ENCODE measurements at places on chromosomes 16 and 17. TPM values are rescaled to one million over a fixed set of nuclear protein-coding genes. Genes with fewer than 3 reads are reported as not detected.

DNA sequence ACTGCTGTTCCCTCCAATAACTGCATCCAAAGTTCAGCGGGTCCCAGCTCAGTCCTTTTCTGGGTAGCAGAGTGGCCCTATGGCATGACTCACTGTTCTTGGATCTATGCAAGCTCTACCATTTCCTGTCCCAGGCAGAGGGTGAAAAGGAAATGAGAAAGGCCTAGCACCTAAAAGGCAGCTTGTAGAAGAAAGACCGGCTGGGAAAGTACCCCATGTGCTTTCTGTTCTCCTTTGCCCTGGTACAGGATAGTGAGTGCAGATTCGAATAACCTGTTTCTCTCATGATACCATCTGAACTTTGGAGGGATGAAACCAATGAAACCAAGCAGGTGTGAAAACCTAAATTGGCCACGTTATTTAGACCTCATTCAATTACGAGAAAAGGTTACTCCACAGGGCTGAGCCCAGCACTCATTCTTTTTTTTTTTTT is 12.7 kb upstream of the HASPIN start:
- no peak for DNase-seq
- peaks cover 4% of the 10 kb centered on the region for H3K27me3 ChIP-seq
- H3K4me1 ChIP-seq: no peaks in the 10 kb centered on the region
- H3K4me3 ChIP-seq: no peak overlapping the region
- no peaks in the 10 kb centered on the region for H3K36me3 ChIP-seq

- DNase-seq: no peak
These were observed 43.1 kb downstream of the NTN1 start for GRCh38 chr17:9064311-9064834.

GRCh38 chr16:16009401-16009800 is 60.0 kb downstream of the ABCC1 start:
- no peak overlapping the region for H3K4me3 ChIP-seq
- peaks cover 4% of the 10 kb centered on the region for H3K27me3 ChIP-seq
- H3K27ac ChIP-seq: no peak overlapping the region

- H3K4me1 ChIP-seq: no peaks in the 10 kb centered on the region
- no peak overlapping the region for H3K27ac ChIP-seq
- peaks cover 15% of the 10 kb centered on the region for H3K36me3 ChIP-seq
- H3K27me3 ChIP-seq: peaks cover 5% of the 10 kb centered on the region
- DNase-seq: no peak
These were observed 111.4 kb downstream of the METRNL start for GRCh38 chr17:83190601-83191387.

DNA sequence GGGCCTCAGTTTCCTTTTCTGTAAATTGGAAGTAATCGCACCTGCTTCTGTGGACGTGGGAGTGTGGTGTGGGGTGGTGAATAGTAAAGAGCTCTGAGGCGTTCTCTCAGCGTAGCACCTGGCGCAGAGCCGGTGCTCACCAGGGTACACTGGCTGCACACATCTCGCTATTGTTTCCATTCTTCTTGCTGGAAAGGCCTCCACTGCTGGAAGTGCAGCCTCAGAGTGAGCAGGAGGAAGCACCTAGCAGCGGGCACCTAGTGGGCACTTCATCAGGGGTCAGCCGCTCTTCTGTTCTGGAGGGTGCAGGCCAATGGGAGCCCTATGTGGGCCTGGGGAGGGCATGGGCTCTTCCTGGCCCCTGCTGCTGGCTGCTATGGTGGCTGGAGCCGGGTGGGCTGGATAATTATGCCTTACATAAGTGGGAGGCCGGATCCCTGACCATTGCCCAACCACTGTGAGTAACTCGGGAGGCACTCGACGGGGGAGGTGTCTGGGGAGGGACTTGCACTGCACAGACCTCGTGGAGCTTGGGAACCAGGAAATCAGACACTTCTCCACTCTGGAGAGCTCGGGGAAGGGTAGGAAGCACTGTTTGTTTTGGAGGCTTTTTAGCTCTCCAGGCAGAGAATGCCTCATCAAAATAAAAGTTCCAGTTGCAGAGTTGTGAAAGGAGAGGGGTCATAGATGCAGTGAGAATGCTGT is 1.7 kb downstream of the MAP2K3 start:
- peaks cover 12% of the 10 kb centered on the region for H3K27me3 ChIP-seq
- peaks cover 28% of the 10 kb centered on the region for H3K4me1 ChIP-seq
- no peak for DNase-seq
- no peaks in the 10 kb centered on the region for H3K36me3 ChIP-seq
- peak overlapping the region; percentile 77 for H3K27ac ChIP-seq
- peak overlapping the region; percentile 91 for H3K4me3 ChIP-seq

The SRP68 gene
- 48.4 TPM for total RNA-seq
